SIG-M5 (cell line): ENCODE measurements at places on chromosomes 16 and 17.

DNA sequence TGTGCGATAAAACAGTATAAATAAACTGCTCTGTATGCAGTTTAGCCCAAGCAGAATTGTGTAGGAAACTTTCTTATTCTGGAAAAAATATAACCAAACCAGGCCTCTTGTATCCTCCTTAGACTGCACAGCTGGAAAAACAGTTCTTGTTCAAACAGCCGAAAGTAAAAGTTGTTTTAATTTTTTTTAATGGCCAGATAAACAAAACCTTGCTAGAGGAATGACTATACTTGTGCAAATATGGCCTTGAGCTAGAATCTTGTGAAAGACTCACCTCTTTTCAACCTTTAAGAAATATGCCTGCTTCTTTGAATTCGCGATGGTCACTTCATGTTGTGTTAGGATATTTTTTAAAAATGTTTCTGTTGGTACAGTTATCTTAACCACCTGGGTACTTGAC lies 114.5 kb upstream of the MAF start:
- DNase-seq, result no peak

GRCh38 chr16:8730335-8730915 lies 56.0 kb downstream of the ABAT start:
- no peak for DNase-seq

GRCh38 chr17:6603744-6604325 lies 36.7 kb downstream of the KIAA0753 start:
- no peak for DNase-seq

DNA sequence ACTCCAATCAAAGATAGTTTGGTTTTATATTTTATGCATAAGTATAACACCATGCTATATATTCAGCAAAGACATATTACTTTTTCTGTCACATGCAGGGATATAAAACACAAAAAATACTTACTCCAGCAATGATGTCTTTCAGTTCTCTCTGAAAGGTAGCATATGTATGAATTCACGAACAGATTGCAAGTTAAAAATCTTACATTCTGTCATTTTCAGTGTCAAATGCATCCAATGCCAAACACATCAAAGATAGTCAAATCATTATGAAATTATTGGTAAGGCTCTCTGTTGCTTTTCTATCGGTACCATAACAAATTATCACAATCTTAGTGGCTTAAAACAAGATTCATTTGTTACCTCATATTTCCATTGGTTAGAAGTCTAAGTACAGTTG lies 492.0 kb upstream of the KIF2B start:
- no peak for DNase-seq

- no peak for DNase-seq
Observed at GRCh38 chr17:81428948-81429774, 33.9 kb downstream of the BAHCC1 start.

- no peak for DNase-seq
Observed at GRCh38 chr17:68343976-68344375, 52.7 kb downstream of the ARSG start.

DNA sequence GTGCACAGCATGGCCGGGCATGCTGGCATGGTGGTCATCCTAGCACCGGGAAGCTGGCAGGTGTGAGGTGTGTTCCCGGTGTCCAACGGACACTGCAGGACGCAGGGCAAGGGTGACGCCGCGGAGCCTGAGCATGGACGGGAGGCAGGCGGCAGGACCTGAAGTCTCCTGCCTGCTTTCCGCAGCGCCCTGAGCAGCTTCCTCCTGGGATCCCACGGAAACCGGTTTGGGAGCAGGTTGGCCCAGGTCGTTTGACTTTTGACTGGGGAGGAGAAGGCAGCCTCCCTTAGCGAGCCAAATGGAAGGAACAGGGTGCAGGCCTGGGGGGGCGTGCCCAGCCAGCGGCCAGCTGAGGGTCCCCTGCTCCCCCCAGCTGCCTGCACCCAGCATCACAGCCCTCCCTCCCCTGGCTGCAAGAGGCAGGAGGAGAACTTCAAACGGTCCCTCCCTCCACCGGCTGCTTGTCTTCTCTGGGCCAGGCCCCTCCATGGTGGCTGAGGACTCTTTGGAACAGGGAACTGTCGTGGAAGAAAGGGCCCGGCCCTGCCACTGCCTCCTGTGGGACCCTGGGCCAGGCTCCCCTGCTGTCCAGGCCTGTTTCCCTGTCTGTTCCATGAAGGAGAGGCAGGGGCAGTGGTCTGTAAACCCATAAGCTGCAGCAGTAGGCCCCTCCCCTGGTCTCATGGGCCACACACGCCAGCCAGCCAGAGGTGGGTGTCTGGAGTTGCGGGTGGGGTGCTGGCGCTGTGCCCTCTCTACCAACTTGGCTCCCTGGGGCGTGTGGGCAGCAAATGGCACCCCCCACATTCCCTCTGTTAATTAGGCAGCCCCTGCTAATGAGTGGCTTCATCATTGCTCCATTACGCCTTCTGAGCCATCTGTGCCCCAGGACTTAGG lies 7.8 kb upstream of the ADGRG1 start:
- no peak for DNase-seq

DNA sequence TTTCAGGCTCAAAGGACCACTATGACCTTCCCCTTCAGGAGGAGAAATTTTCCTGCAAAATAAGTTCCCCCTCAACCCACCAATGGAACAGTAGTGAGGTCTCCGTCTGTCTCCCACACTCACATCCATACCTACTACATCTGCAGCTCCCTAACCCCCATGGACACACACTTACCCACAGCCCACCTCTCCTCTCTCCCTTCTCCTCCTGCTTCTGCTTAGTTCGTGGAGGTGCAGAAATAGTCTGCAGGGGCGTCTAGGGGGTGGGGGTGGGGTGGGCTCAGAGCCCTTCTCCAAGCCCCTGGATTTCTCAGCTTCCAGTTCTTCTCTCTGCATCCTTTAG lies 8.9 kb downstream of the HOXB4 start:
- no peak for DNase-seq

DNA sequence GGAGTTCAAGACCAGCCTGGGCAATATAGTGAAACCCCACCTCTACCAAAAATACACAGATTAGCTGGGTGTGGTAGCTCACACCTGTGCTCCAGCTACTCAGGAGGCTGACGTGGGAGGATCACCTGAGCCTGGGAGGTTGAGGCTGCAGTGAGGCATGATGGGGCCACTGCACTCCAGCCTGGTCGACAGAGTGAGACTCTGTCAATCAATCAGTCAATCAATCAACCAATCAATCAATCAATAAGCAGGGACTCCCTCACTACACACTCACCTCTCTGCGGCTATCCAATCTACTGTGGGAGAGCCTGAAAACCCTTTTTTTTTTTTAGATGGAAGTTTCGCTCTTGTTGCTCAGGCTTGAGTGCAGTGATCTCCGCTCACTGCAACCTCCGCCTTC lies 31.6 kb downstream of the CPSF4L start:
- DNase-seq, result no peak

DNA sequence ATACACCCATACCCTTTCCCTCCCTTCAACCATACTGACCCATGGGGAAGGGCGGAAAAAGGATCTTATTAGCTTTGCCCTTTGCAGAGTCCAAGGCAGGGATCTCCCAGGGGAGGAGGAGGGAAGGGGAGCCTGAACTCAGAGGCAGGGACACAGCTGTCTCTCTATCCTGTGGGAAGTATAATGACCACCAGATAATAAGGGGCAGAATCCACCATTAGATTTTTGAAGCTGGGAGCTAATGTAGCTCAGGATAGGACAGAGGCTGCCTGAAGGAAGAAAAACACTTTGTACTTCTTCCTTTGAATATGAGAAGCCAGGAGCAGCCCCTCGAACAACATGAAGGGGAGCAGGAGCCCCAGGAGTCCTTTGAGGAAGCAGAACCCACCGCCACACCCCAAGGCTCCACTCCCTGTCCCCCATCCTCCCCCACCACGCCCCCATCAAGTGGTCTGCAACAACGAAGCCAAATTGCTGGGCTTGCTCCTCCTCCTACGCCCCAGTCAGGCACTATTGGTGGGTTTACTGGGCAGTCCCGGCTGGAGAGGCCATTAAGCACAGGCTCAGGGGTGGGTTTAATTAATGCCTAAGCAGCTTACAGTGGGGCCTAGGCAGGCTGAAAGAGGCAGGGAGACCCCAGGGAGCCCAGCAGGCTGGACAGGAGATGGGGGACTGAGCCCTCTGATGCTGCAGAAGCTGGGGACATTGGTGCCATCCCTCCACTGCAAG lies 5.3 kb downstream of the MPP2 start:
- DNase-seq, result no peak

- no peak for DNase-seq
Observed at GRCh38 chr17:56597495-56597990, 4.0 kb downstream of the NOG start.

DNA sequence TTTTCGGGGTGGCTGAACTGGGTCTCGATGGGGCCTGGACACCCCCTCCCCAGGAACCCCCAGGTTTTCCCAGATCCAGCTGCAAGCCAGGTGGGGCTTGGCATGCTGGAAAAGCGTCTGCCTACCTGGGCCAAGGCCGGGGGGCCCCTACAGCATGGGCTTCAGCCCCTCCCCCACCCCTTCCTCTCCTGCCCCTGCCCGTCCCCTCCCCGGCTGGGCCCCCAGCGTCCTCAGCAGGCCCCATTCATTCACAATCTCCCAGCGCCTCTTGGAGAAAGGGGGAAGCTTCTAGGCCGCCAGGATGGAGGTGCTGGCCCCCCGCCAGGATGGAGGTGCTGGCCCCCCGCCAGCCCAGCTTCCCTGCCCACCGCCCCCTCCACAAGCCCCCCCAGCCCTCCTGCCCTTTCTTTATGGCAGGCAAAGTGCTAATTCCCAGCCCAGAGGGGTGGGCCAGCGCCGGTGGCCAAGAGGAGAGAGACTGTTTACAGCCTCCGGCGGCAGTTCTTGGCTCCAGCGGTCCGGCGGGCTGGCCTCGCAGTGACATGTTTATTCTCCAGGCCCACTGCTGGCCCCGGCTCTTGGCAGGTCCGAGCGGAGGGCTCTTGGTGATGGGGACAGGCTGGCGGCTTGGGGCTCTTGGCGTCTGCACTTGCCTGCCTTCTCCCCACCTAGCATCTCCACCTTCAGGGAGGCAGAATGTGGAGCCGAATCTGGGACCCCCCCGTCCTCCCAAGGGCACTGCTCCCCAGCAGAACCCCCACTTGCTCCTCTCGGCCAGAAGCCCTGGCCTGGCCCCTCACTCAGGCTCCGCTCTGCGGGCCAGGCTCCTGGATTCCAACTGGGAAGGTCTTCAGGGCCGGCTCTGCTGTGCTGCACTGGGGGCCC lies 94.4 kb upstream of the CIBAR2 start:
- no peak for DNase-seq

DNA sequence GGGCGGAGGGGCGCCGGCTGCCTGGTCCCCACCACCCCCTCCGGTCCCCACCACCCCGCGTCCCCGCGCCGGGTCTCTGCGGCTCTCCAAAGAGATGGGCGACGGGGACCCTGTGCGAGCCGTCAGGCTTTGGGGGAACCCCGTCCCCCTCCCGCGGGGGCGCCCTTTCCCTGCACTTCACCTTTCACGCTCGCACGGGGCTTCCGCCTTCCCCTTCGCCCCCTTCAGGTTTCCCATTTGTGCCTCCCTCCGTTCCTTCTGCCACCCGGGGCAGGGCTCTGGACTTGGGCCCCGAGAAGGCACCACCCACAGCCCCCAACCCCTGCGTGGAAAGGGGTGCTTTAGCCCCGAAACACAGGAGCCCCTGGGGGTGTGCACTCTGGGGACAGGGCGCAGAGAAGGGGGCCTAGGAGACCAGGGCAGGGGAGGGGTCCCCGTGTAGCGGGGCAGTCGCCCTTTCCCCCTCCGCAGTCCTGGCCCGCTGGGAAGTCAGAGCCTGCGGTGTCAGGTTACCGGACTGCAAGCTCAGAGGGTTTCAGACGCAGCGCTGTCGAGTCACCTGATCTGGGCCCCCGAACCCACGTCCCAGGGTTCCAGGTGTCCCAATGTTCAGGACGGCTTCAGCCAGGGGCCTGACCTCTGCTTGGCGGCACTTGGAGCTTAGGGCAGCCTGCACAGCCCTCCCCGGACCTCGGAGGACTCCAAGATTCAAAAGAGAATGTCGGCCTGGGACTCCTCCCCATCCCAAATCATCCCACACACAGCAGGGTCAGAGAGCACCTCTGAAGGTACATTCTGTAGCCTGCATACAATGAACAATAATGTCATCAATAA lies 6.7 kb upstream of the CCDC92B start:
- DNase-seq, result no peak
